Inflammatory macrophage treated with lipopolysaccharide for 1 hour (primary cell): ENCODE measurements at places on chromosomes 2 and 18.

GRCh38 chr2:144382849-144383248 lies 137.1 kb downstream of the ZEB2 start:
- peak; percentile 67 for DNase-seq

DNA sequence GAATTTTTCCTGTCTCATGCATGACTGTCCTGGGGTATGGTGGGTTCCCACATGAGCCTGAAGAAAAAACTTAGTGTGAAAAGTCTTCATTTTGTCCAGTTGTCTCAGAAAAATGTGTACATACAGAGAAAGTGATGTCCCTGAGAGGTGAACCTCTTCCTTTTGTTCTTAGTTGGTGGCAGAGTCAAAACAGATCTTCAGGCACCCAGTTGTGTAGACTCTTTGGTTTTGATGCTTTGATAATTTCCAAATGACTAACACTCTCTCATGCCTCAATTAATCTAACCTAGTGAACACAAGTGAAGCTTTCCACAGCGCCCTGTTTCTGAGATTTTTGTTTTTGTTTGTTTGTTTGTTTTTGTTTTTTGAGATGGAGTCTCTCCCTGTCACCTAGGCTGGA lies 273.5 kb downstream of the PIK3C3 start:
- no peak for DNase-seq

GRCh38 chr18:54679318-54680149 lies 88.5 kb downstream of the DYNAP start:
- peak; percentile 18 for DNase-seq

- DNase-seq: peak; percentile 45
Measured at GRCh38 chr2:134582547-134582899, 136.3 kb downstream of the TMEM163 start.

DNA sequence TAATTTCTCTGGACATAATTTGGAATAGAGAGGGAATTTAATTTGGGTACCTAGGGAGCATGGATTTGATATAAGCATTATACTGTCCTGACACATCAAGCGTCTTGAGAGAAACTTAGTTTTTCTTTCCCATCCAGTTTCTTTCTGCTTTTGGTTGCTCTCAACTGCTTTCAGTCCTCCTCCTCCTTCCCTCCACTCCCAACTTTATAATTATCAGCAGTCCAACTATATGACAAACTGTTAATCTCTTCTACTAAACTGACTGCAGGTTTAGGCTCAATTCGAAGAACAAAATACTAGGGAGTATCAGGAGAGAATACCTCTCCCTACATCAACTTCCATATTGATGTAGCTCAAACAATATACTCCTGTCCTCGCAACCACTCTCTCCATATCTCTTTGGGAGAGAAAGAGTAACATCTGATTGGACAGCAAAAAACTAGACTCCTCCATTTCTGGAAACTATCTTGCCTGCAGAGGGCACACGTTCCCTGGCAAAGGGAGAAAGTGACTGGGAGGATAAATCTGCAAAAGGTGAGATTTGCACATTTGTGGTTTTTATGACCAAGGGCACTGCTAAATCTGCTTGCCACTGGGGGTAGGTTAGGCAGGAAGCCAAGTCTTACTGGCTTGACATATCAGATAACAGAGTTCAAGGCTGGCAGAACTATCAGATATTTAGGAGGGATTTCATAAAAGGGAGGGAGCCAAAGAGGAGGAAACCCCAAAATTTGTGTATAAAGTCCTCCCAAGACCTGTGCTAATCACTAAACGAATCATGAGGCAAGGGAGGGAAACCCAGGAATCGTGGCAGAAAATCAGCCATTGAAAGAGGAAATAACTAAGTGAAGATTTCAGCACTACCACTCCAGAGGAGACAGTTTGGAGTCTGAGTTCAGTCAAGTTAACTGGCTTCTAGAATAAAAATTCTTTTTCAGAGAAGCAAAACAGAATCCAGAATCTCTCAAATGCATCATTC lies 40.0 kb downstream of the ICA1L start:
- peak; percentile 87 for DNase-seq

GRCh38 chr2:207770602-207771404 lies 1.1 kb upstream of the FZD5 start:
- no peak for DNase-seq

GRCh38 chr2:56801770-56802169 lies 618.0 kb downstream of the CCDC85A start:
- DNase-seq: no peak

- peak; percentile 17 for DNase-seq
Measured at GRCh38 chr2:191693778-191694177, 15.8 kb downstream of the NABP1 start.

- DNase-seq: no peak
Measured at GRCh38 chr2:221958224-221958623, 340.6 kb downstream of the PAX3 start.

DNA sequence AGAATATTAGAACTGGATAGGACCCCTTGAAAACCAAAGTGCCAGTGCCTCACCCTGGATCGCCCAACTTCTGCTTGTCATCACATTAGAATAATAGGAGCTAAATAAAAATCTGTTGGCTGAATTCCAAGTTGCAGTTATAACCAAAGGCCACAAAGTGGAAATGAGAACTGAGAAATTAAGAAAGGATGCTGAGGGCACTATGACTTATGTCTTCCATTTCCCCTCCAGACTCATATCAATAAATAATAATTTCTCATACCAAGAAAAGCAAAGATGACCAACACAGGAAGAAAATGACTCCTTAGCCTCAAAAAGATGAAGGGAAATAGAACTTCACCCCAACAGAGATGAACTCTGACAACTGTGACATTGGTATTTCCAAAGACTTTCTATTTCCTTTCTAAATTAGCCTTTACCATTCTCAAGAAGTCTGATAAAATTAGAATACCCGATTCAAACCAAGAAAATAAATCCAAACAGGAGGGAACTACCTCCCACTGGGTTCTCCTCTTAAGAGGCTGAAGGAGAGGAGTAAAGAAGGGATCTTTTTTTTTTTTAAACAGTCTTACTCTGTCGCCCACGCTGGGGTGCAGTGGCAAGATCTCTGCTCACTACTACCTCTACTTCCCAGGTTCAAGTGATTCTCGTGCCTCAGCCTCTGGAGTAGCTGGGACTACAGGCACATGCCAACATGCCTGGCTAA lies 46.5 kb upstream of the EPG5 start:
- peak; percentile 73 for DNase-seq

DNA sequence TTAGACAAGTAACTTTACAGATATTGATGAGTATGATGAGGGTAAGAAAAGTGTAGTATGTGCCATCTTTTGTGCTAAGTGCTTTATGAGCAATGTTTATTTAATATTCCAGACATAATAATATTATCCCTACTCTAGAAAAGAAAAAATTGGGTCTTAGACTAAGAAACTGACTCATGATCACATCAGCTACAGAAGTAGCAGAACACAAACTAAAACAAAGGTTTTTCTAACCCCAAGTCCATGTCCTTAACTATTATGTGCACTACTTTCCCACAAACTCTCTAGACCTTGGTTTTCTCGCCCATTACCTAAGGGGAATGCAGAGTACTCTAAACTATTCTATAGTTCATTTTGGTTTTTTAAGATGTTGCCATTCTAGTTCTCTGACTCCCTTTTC lies 64.5 kb downstream of the BAZ2B start:
- DNase-seq: no peak

GRCh38 chr2:14451312-14451711 lies 181.2 kb upstream of the LRATD1 start:
- no peak for DNase-seq

GRCh38 chr2:147373800-147374422 lies 470.9 kb upstream of the ACVR2A start:
- DNase-seq: no peak

DNA sequence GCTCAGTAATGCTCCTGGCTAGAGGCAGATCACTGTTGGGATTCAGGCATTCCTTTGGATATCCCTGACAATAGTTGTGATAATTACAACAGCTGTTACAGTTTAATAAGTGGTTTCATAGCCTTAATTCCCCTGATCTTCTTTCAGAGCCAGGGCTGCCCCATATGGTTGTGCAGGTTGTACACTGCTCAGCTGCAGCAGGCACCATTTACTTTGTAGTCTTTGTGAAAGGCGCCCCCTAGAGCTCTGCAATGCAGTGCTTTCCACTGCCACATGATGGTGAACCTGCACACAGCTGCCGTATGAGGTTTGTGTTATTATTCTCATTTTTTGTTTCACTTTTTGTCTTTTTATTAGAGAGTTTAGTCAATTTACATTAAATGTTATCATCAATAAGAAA lies 239.1 kb downstream of the KCNS3 start:
- DNase-seq: no peak

- no peak for DNase-seq
Measured at GRCh38 chr2:67566285-67566684, 169.2 kb downstream of the ETAA1 start.

- DNase-seq: no peak
Measured at GRCh38 chr18:22493255-22493654, 75.5 kb upstream of the CTAGE1 start.

DNA sequence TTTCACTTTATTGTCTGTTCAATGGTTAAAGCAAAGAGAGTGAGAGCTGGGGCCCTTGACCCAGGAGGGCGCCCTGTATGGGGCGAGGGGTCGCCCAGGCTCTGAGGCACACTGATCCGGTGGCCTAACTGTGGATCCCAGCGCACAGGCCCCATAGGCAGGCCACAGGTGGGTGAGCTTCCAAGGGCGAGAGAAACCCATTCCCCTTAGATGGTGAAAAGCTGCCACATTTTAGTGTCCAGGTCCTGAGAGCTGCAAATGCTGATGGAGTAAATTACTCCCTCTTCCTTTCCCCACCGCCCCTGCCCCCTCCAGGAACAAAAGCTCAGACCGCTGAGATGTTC lies 5.9 kb upstream of the DLX2 start:
- no peak for DNase-seq

DNA sequence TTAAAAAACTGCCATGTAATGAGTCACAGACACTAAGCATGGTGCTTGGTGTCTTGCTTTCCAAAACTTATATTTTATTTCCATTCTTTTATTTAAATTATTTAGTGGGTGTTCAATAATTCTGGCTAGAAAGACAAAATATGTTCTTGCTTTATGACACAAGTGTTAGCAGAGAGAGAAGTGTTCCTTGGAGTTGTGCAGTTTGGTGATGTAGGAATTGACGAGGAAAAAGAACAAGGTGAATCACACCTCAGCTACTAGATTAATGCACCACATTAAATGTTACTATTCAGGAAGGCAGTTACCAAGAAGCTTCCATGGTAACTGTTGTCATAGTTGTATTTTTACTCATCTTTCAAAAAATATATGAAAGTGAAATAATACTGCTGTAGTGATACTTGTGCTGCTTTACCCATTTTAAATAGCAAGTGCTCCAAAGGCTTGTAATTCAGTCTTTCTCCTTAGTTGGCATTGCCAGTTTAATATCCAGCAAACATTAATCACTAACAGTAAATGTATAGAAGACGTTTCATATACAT lies 28.3 kb downstream of the ADAM23 start:
- no peak for DNase-seq

GRCh38 chr2:204835786-204836185 lies 290.5 kb downstream of the PARD3B start:
- no peak for DNase-seq

DNA sequence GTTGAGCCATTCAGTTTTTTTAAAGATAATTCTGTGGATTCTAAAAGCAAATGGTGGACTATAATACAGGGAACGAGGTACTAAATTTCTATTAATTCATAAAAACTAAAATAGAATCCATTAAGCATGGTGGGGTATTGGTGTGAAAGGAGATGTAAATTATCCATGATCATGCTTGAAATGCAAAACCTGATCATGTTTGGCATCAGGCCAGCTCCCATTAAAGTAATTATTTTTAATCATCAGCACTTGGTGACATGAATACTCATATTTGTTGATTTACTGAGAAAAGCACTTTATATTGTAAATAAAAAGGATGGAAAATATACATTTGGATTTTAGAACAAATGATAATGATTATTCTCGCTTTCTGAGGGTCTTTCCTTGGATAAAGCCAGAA lies 232.3 kb upstream of the MEIS1 start:
- DNase-seq: no peak

GRCh38 chr18:79738041-79738461 lies 58.4 kb downstream of the CTDP1 start:
- DNase-seq: no peak

DNA sequence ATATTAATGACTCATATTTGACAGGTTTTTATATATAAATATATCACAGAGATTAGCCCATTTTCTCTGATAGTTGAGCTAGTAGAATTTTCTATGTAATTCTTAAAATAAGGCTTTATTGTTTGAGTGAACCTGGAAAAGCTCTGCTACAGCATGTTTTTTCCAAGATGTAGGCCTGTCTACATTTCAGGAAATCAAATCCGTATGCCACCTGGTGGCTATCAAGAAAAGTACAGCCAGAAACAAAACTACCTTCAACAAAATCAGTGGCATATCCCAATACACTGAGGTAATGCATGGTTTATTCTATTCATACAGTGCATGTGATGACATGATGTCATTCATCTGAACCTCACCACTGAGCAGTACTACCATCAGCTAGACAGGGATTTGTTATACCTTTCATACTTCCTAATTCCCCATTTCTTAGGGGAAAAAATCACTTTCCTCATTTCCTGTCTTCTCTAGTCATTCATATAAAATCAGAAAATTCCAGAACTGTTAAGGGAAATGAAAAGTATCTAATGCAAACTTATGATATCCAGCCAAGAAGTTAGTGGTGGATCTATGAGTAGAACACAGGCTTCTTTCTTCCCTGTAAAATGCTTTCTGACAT lies 310.4 kb upstream of the SYT4 start:
- DNase-seq: peak; percentile 20

- no peak for DNase-seq
Measured at GRCh38 chr2:25336383-25336841, 5.3 kb downstream of the DNMT3A start.

DNA sequence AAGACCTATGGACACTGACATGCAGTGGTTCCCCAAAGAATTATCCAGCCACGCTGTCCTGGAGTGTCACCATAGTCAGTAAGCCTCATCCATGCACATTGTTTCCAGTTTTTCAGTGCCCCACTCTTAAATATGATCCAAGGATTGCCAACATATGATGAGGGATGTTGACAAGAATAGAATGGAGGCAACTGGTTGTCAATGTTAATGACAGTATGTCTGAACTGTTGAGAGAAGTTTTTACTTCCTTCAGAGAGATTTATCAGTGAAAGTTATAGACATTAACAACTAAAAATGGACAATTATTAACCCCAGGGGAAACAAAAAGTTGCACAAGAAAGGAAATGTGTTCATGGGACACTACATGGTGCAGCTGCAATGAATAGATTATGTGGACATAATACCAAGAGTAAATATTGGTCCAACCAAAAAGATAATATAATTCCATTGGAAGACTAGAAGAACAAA lies 69.9 kb downstream of the CYP26B1 start:
- DNase-seq: no peak

- no peak for DNase-seq
Measured at GRCh38 chr2:55611997-55612396, 5.4 kb downstream of the PPP4R3B start.

- peak; percentile 93 for DNase-seq
Measured at GRCh38 chr2:223465793-223466192, 136.4 kb downstream of the SCG2 start.
